ENCODE measurements at places on chromosomes 2 and 18.

DNA sequence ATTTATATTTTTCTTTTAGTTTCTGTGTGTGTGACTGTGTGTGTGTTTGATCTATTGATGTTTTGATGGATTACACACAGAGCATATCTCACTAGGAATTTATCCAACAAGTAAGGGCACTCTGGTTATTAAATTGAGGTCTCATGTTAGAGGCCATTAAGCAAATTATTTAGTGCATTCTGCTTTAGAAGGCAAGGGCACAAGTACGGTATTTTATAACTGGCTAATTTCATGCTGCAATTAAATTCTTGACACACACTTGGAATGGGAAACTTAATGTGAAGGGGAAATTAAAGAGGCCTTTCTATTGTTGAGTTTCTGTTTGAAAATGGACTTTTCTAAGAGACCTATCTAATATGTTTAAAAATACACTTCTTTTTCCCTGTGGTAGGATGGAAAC lies 25.8 kb downstream of the NYAP2 start:
- DNase-seq = no peak

DNA sequence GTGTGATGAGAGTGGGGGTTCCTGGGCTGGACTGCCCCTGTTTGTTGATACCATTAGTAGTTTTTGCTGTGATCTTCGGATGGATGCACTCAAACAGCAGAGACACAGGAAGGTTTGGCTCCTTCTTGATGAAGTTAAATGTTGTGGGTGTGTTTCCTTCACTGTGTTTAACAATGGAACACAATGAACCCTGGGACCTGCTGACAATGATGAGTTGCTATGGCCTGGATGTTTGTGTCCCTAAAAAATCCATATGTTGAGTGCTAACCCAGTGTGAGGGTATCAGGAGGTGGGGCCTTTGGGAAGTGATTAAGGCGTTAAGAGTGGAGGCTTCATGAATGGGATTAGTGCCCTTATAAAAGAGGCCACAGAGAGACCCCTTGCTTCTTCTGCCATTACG lies 237.4 kb upstream of the HS6ST1 start:
- DNase-seq = no peak

GRCh38 chr2:11080253-11081115 lies 74.8 kb upstream of the SLC66A3 start:
- DNase-seq = no peak

- DNase-seq = peak; percentile 53
Measured at GRCh38 chr2:203534621-203535077, 452 bp downstream of the RAPH1 start.

- peak; percentile 55 for DNase-seq
Measured at GRCh38 chr2:11248-11941, 34.9 kb downstream of the FAM110C start.

DNA sequence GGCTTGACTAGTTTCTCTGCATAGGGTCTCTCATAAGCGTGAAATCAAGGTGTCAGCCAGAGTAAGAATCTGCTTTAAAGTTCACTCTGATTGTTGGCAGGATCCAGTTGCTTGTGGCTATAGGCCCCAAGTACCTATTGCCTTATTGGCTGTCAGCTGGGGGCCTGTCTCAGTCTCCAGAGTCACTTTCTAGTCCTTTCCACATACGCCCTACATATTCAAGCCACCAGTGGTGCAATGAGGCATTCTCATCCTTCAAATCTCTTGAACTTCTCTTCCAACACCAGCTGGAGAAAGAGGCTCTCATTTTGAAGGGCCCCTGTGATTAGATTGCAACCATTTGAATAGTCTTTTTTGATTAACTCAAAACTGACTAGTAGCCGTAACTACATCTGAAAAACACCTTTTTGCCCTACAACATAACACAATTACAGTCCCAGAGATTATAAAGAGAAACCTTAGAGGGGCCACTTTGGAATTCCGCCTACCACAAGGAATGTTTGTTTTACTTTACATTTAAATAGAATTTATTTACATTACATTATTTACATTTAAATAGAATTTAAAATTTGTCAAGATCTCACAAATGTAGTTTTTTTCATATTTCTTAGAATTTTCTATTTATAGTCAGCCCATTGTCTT lies 520.1 kb downstream of the DSC3 start:
- no peak for DNase-seq

GRCh38 chr2:239399921-239400595 lies 762 bp downstream of the HDAC4 start:
- DNase-seq = no peak

DNA sequence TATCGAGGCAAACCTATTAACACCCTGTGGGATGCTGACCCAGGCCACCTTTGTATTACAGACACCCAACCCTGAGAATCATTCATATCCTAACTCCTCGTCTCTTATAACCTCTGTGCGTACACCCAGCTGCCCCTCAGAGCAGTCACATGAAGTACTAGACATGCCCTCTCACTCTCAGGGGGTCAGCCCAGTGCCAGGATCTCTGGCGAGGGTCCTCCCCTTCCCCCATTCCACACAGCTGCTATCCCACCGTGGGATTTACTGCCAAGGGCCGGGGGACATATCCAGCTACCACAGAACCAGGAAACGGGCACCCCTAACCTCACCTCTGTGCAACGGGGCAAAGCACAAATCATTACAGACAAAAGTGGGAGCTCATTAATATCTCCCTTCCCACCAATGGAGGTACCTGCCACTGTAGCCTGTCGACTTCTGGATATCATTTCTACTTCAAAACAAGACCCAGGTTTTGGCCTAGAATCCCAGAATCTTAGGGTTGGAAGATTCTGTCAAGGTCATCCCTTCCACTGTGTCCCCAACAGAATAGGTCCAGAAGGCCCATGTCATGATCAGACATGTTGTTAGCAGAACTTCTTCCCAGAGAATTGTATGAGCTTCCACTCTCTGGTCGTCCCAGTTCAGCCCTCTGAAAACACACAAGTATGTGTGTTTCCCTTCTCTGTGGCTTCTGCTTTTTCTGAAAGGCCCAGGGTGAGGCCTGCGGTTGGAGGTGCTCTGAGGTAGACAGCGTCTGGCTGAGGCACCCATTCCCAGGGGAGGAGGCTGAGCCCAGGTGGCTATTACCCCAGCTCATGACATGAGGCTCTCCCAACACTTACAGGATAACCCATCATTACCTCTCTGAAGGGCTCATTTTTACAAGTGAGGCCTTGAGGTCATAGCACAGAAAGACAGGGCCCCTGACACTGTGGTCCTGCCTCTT lies 1.7 kb downstream of the TMBIM1 start:
- DNase-seq = no peak

DNA sequence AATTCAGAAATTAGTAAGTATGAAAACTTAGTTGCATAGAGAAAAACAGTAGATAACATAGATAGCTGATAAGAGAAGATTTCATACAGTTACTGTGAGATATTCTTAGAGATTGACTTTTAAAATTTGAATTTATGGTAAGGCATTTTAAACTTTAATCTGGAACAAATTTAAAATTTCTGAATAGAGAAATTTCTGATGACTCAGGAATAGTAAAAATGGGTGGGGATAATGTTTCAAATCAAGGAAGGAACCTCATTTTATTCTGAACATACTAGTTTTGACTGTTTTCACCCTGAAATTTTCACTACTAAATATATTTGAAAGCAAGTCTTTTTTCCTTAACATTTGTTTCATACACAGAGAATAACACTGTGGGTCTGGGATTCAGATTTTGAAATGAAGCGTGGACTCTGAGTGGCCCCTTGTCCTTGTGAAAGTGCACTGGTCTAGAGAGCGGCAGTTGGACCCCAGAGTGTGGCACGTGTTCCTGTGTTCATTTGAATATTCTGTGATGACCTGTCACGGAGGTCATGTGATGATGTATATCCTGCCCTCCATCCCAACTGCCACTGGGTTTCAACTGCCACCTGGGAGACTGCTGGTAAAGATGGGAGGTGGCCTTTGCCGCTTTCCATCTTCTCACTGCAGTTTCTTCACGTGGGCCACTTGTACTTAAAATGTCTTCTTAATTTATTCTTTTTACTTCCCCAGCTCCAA lies 38.5 kb upstream of the RAB6D start:
- no peak for DNase-seq

DNA sequence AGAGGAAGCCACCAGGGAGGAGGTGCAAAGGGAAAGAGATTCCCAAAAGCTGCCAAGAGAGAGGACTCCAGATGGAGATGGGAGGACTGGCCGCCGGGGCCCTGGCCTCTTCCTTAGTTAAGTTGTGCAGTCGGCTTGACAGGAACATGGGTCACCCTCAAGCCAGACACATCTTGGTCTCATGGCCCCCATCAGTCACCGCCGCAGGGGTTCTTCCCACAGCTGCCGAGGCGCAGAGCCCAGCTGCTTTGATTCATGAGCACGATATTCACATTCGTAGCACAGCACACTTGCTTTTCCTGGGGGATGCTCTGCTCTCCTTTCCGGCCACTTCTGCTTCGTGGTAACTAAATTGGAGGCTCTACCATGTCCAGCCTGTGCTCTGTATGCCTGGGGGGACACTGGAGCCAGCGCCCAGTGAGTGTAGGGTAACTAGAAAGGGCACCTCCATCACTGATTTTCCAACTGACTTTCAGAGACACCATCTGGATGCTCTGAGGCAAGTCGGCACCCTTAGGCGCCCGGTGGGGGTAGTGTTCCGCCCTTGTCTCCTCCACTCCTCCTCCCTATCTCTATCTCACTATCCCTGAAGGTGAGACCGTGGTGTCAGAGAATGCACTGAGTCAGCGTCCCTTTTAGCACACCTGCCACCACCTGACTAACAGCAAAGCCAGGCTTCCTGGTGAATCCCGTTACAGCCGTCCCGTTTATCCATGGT lies 13.3 kb downstream of the TWIST2 start:
- no peak for DNase-seq

GRCh38 chr2:143139835-143140393 lies 10.7 kb downstream of the ARHGAP15 start:
- DNase-seq = no peak
